ENCODE measurements at places on chromosomes 2 and 18.

- DNase-seq: no peak
These were observed 12.5 kb upstream of the SLC38A11 start for GRCh38 chr2:164967781-164968228.

- no peak for DNase-seq
These were observed 244.1 kb upstream of the RBBP8 start for GRCh38 chr18:22688877-22689496.

DNA sequence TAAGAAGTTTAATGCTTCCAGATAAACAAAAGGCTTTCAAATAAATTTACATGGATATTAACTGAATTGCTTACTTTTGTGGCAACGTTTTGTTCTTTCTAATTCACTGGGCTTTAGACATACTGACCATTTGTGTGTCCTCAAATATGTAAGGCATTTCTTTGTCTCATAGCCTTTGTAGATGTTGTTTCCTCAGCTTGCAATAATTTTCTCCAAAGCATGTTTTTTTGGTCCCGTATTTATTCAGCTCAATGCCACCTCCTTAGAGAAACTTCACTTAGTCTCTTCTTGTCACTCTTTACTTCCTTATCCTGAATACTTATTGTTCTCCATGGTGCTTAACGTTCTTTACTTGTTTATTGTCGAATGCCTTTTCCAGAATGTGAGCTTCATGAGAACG, 98.5 kb downstream of the NUP35 start:
- DNase-seq: no peak

DNA sequence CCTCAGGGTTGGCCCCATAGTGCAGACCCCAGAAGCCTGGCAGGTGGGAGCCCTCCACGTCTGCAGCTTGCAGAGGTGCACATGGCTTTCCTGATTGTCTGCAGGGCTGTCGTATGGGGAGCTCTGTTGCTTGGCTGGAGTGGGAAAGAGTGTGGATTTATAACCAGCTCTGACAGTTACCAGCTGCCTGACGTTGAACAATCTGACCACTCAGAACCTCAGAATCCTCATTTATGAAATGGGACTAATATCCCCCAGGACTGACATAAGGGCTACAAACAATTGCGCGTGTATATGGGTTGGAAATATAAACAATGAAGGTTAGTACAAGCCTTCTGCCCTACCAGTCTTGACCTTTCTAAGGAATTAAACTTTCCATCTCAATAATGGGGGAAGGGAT, 13.9 kb upstream of the PXDN start:
- no peak for DNase-seq
